ENCODE measurements at places on chromosomes 3 and 15.

GRCh38 chr3:46122091-46122490 is 86.0 kb downstream of the CCR1 start:
- DNase-seq, result no peak

- DNase-seq, result no peak
Observed at GRCh38 chr15:48559285-48559684, 86.2 kb downstream of the FBN1 start.

- DNase-seq, result no peak
Observed at GRCh38 chr3:56366641-56367162, 101.6 kb downstream of the ERC2 start.

GRCh38 chr3:73497646-73498406 is 126.9 kb downstream of the PDZRN3 start:
- DNase-seq, result no peak

- DNase-seq, result no peak
Observed at GRCh38 chr15:47812470-47812999, 95.2 kb downstream of the SEMA6D start.

DNA sequence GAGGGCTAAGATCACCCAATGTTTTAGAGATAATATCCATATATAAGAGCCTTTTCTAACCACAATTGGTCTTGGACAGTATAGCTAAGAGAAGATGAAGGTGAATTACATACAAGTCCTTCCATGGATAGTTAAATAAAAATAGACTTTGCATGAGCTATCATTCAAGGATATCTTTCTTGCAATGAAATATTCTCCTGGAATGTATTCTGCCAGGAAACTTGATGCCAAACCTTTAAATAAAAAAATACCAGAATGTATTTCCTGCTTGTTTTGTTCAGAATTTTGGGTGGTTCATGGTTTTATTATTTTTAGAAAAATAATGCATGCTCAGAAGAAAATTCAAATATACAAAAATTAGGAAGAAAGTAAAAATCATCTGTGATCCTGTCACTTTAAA is 88.8 kb upstream of the PPIB start:
- no peak for DNase-seq

- DNase-seq, result no peak
Observed at GRCh38 chr3:82293867-82294266, 532.4 kb upstream of the GBE1 start.

DNA sequence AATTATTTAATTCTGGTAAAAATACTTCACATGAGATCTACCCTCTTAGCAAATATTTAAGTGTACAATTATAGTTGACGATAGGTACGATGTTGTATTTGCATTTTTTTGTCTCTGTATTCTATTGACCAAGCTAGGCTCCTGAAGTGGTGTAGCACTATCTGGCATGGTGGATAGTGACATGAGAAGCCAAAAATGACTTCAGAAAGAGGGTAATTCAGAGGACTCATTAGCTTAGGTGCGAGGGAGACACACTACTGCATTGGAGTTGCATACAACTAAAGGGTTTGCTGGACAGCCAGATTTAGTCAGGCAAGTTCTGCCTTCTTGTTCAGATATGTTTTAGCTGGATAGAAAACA is 50.6 kb downstream of the KBTBD8 start:
- no peak for DNase-seq

DNA sequence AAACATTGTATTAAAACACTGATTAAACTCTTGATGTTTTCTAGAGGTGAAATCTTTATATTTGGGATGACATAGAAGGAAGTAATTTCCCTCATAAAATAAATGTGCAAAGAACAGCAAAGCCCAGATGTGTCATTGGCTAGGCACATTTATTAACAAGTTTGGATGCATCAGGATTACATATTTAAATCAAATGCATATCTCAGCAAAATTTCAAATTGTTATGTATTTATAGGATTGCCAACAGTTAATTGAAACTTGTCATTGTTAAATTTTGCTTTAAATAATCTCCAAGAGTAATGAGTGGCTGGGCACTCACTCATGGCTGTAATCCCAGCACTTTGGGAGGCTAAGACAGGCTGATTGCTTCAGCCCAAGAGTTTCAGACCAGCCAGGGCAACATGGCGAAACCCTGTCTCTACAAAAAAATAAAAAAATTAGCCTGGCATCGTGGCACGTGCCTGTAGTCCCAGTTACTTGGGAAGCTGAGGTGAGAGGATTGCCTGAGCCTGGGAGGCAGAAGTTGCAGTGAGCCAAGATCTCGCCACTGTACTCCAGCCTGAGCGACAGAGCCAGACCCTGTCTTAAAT is 28.2 kb downstream of the ARIH1 start:
- no peak for DNase-seq

- DNase-seq, result no peak
Observed at GRCh38 chr15:62141643-62142588, 23.2 kb downstream of the C2CD4B start.

- no peak for DNase-seq
Observed at GRCh38 chr15:67746022-67746421, 79.3 kb upstream of the SKOR1 start.

DNA sequence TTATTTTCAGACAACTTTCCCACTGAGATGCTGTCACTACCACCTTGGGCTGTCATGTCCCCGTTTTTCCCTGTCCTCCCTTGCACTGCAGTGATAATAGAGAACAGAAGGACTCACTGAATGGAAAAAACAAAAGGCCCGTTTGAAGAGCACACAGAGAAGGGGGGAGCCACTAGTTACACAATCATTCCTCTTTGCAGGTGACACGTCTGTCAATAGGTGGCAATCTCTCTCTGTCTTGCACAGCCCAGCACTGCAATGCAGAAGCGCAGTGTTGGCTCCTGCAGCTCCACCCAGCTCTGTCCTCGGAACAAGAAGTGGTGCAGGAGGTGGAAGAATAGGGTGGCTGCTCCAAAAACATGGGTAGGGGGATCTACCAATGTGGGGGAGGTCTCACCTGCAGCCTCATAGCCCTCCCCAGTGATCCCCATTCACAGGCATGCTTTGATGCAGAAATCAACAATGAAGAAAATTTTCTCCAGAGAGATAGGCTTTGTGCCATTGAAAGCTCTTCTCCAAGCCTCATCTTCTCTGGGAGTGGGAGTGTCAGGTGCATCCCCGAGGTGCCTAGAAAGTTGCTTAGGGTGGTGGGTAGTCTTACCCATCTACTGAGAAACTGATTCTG is 31.8 kb downstream of the FSTL1 start:
- no peak for DNase-seq

- no peak for DNase-seq
Observed at GRCh38 chr3:8210882-8211341, 290.7 kb upstream of the LMCD1 start.

- DNase-seq, result no peak
Observed at GRCh38 chr3:190996181-190996775, 133.8 kb upstream of the GMNC start.

- no peak for DNase-seq
Observed at GRCh38 chr3:156513619-156514018, 41.3 kb downstream of the SSR3 start.

DNA sequence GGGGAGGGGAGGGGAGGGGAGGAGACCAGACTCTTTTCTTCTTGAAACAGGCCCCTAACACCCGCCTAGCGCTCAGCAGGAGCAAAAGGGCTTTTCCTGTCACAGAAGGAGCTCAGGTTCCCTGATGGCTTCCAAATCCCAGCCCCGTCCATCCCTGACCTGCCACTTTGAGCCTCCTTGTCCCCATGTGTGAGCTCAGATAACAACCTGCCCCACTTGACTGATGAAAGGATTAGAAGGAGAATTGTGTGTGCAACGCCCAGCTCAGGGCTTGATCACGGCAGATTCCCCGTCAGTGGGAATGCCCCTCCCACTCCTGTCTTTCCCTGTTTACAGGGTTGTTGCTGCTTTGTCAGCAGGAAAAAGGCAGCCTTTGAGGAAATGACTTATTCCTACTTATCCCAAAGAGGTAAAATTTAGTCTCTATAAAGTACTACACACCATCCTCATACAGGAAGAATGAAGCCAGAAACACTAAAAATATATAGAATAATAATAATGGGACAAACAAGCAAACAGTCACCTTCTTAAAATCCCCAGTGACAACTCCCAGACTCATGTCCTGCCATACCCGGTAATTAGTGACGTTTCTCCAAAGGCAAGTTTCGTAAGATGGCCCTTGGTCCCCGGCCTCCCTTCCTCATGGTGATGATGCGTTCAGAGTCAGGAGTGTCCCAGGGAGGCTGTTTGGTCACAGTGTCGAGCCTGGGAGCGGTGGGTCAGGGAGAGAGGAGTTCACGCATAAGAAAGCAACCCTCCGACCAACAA is 6.1 kb upstream of the LRRC15 start:
- DNase-seq, result no peak

DNA sequence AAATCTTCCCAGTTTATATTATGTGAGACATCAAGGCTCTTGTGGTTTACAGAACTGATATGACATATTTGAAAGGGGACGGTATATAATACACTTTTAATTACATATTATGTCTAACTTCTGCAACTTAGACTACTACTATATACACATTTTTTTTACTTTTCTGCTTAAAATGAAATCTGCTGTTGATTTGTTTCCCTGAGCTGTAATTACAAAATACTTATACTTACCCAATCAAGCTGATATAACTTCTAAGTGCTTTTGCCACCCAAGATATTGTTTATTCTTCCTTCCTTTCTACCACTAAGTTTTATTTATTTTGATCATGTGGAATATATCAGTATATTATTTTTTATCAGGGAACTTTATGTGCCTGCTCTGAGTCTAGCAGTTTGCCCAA is 654.0 kb upstream of the TGFBR2 start:
- no peak for DNase-seq

DNA sequence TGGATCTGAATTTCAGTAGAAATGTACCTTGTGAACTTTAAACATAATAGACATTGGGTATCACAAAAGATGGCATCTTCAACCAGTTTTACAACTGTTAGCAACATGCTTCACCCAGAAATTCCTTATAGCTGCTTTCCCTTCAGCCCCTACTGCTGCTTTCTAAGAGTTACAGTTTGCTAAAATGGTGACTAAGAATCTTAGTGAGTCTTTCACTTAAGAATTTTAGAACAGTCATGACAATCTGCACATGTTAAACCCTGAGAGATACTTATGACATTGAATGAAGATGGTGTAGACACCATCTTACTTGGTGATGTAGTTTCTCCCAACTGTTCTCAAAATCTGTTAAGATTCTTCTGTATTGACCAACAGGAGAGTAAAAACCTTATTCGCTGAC is 129.7 kb upstream of the UBE2E1 start:
- DNase-seq, result no peak

DNA sequence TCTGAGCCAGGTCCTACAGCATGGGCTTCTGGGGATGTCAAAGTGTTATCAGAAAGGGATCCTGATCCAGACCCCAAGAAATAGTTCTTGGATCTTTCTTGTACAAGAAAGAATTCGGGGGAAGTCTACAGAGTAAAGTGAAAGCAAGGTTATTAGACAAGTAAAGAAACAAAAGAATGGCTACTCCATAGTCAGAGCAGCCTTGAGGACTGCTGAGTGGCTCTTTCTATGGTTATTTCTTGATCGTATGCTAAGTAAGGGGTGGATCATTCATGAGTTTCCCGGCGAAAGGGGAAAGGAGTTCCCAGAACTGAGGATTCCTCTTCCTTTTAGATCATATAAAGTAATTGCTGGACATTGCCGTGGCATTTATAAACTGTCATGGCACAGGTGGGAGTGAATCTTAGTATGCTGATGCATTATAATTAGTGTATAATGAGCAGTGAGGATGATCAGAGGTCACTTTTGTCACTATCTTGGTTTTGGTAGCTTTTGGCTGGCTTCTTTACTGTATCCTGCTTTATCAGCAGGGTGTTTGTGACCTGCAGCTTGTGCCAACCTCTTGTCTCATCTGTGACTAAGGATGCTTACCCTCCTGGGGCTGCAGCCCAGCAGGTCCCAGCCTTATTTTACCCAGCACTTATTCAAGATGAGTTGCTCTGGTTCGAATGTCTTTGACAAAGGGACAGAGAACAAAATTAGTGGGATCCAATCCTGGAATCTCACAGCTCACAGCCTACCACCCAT is 41.0 kb downstream of the CRYGS start:
- DNase-seq, result no peak

GRCh38 chr3:58241306-58242044 is 3.9 kb downstream of the ABHD6 start:
- DNase-seq, result no peak

DNA sequence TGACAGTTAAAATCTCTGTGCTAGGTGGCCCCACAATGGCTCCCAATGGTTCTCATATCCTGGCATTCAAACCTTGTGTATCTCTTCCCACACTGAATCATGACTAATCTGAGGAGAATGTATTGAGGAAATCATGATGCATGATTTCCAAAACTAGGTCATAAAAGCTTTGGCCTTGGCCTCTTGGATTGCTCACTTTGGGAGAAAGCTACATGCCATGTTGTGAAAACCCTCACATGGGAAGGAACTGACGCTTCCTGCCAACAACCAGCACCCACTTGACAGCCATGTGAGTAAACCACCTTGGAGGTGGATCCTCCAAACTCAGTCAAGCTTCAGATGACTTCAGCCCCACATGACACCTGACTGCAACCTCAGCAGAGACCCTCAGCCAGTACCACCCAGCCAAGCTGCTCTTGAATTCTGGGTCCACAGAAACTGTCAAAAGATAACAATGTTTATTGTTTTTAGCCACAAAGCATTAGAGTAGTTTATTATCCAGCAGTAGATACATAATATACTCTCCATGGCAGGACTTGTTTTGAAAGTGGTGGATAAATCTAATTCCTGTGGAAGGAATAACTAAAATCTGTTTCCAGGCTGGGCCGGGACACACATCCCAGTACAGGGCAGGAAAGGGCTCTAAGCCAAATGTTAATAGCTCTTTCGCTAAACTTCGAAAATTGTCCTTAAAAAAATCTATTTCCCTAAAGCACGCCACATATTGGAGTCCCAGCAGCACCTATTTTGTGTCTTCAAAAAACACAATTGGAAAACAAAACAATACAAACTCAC is 1.0 kb upstream of the ZNF620 start:
- no peak for DNase-seq

DNA sequence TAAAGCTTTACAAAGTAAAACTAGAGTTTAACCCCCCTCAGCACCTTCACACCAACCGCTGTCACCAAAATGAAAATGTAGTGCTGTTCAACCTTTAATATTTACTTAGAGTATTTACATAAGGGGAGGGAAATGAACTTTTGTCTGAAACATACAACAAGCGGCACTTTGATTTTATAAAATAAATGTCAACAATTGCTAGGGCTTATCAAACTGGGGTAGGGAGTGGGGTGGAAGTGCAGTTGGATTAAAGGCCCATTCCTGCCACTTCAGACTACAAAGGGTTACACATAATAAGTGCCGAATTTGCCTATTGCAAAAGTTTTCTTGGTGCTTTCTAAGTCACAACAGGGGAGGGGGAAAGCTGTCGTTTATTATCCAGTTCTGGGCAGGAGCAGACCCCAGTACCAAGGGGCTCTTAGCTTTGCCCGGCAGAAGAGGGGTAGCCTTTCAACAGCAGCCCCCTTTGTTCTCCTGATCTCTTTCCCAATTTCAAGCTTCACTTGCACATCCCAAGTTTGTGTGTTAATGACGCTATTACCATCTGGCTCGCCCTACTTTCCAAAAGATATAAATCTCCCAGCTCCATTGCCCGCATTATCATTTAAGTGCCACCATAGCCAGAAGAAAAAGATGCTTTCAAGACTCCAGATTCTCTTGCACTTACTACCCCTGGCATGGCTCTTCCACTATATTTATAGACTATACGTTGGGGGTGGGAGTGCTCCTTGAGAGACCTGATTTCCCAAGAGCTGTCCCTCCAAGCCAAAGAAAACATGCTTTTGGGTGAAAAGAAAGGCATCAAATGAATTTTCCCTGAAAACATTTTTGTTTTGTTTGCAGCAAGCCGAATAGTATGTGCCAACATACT is 17.0 kb downstream of the SOX2 start:
- no peak for DNase-seq

- no peak for DNase-seq
Observed at GRCh38 chr15:98767692-98768091, 119.4 kb downstream of the IGF1R start.

GRCh38 chr15:99478977-99479376 is 86.8 kb upstream of the MEF2A start:
- DNase-seq, result no peak

All from naive B cell (primary cell).